Stomach (tissue), 19 donors: ENCODE measurements at places on chromosomes 7 and 10. TPM values are rescaled to one million over a fixed set of nuclear protein-coding genes. Genes with fewer than 3 reads are reported as not detected.

ASB4 gene
- total RNA-seq, result not detected

FAM25C gene
- not detected for total RNA-seq

DNA sequence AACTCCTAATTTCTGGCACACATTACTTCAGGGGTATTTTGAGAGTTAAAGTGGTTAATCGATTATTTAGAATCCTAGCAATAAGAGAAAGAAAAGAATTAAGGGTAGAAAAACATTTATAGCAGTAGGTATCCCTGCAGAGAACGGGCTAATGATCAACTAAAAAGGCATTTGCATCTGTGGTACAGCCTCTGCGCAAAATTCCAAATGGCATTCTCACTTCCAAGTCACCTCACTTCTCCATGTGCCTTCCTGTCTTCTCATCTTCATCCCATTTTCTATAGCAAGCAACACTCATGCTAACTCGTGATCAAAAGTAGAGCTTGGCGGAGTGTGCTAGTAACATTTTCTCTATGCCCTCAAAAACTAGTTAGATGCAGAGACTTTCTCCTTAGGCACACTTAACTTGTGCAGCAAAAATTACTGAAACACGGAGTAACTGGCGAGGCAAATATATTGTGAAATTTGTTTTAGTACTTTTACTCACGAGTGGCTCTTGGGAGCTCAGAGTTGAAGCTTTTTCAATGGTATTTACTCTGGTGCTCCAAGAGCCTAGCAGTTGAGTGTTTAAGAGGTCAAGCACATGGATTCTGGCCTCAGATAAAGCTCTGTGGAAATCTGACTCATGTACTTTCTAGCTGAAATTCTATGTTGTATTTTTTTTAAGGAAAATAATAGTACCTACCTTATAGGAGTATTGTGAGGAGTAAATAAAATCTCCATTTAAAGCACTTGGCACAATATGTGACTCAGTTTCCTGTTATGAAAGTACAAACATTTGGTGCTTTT lies 65.1 kb downstream of the MET start:
- H3K27me3 ChIP-seq, result no peaks in the 10 kb centered on the region
- no peaks in the 10 kb centered on the region for H3K36me3 ChIP-seq
- no peak for DNase-seq
- H3K4me3 ChIP-seq, result no peak overlapping the region
- peaks cover 4% of the 10 kb centered on the region for H3K4me1 ChIP-seq
- H3K27ac ChIP-seq, result peak overlapping the region; percentile 15

DNA sequence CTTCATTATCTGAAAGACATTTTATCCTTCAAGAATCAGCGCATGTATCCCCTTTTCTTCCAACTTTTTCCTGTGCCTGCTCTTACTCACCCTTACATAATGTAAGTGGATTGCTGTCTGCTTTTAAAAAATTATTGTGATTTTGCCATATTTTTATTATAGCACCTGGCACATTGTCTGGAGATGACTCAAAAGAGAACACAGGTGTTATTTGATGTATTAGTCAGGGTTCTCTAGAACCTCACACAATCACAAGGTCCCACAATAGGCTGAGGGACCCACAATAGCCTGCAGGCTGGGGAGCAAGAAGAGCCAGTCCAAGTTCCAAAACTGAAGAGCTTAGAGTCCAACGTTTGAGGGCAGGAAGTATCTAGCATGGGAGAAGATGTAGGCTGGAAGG lies 390.0 kb downstream of the EXOC4 start:
- no peak for DNase-seq
- peaks cover 15% of the 10 kb centered on the region for H3K4me1 ChIP-seq
- no peaks in the 10 kb centered on the region for H3K27me3 ChIP-seq
- H3K4me3 ChIP-seq, result no peak overlapping the region

DNA sequence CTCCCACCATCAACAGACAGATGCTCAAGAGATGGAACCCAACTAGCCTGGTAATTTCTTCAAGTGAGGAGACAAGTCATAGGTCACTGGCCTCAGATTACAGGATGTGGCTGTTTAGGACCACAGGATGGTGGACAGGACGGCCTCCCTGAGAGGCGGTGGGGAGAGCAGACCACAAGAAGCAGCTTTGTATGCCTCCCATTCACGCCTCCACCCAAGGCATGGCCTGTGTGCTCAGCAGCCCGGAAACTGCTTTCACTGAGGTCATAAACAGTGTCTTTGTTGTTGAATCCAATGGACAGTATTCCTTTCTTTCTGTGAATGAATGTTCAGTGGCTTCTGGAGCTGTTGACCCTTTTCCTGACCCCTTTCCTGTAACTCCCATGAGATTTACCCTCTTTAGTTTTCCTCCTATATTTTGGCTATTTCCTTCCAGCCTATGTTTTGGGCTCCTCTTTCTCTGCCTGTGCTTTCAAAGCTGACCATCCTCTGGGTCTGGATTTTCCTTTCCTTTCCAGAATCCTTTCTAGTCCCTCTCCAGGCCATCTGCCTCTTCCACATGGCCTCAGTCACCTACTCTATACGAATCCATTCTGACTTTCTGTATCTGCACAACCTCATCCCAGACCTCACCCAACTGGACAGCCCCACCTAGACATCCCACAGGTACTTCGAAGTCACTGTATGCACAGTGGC lies 32.4 kb upstream of the INPP5F start:
- no peak for DNase-seq
- no peak overlapping the region for H3K4me3 ChIP-seq
- no peak overlapping the region for H3K27ac ChIP-seq
- no peaks in the 10 kb centered on the region for H3K36me3 ChIP-seq
- no peaks in the 10 kb centered on the region for H3K27me3 ChIP-seq
- H3K4me1 ChIP-seq, result no peaks in the 10 kb centered on the region

ZMYND11 gene
- total RNA-seq, result 11.9 TPM

DNA sequence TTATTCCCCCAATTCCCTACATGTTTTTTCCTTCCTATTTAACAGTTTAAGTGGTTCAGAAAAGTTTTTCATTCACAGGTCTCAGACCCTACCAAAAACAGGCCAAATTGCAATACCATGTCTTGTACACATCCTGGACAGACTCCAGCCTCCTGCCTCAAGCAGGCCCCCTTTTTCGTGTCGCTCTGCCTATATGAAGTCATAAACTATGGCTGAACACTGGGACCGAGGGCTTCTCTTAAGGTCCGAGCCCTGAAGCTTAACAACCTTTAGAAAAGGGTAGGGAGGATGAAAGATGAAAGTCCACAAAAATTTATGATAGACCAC lies 1.4 kb downstream of the FBXW4 start:
- H3K27ac ChIP-seq, result peak overlapping the region; percentile 100
- DNase-seq, result peak; percentile 76

DNA sequence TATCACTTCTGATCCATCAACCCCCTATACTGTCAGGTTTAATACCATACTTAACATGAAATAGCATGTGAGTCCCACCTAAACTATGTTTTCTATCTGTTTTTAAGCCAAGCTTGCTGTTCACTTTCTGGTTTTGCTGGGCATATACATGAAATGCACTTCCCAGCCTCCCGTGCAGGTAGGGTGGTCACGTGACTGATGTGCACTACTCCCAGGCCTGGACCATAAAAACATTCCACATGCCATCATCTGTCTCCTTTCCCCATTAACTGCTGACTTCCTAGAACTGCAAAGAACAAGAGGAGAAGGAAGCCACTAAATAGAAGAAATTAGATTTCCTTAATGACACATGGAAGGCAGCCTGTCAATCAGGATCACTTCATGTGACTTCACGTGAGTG lies 40.1 kb upstream of the CALD1 start:
- peaks cover 8% of the 10 kb centered on the region for H3K4me1 ChIP-seq
- H3K27me3 ChIP-seq, result no peaks in the 10 kb centered on the region
- H3K4me3 ChIP-seq, result no peak overlapping the region
- no peak for DNase-seq
- H3K27ac ChIP-seq, result no peak overlapping the region
- no peaks in the 10 kb centered on the region for H3K36me3 ChIP-seq
